ENCODE measurements at places on chromosomes 1 and 21. TPM values are rescaled to one million over a fixed set of nuclear protein-coding genes. Genes with fewer than 3 reads are reported as not detected.
A peak's percentile ranks its signal among the peaks of the same experiment; 100 is the strongest.

- DNase-seq: peak; percentile 95
These were observed 7.1 kb downstream of the PHLDA3 start for GRCh38 chr1:201461645-201462441.

- DNase-seq: no peak
These were observed 1573.5 kb downstream of the BRINP3 start for GRCh38 chr1:188904201-188904600.

- DNase-seq: peak; percentile 39
These were observed 29.4 kb downstream of the FRRS1 start for GRCh38 chr1:99737016-99737415.

DNA sequence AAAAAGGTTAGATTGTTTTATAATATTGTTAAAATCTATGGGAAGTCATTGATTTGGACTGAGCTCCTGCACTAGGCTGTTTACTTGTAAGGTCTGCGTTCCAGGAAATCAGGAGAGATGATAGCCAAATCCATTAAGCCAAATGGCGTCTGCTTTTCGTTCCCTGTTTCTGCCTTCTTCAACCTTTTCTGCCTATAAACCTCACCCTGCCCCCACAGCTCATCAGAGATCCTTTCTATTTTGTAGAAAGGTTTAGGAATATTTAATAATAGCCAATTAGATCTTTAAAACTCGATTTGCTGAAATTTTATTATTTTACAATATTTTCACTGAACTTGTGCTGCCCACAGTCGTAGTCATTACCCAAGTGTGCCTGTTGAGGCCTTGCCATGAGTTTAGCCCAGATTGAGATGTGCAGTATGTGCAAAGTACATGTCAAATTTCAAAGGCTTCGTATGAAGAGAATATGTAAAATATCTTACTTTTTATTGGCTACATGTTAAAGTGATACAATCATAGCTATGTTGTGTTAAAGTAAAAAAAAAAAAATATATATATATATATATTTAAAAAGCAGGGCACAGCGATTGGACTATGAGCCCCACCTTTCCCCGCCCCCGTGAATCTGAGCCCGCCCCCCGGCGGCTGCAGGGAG, 444 bp upstream of the IARS2 start:
- no peak for DNase-seq

The LCE6A gene
- polyA plus RNA-seq: not detected

The COL8A2 gene
- polyA plus RNA-seq: 1.5 TPM

The RSRP1 gene
- 65.7 TPM for polyA plus RNA-seq

All from AG04450 (cell line).